ENCODE measurements at places on chromosomes 5 and 9. TPM values are rescaled to one million over a fixed set of nuclear protein-coding genes. Genes with fewer than 3 reads are reported as not detected.

Gene DTWD2
- total RNA-seq: 1.9 TPM

Gene IL33
- total RNA-seq: 185 TPM

Gene INSL6
- not detected for total RNA-seq

Gene SLC6A3
- not detected for total RNA-seq

Gene KCNV2
- total RNA-seq: not detected

Gene NUDT12
- 7.1 TPM for total RNA-seq

Gene ZDHHC11
- 0.54 TPM for total RNA-seq

Gene SLCO4C1
- total RNA-seq: under 0.01 TPM

Gene PCDHB6
- total RNA-seq: 0.49 TPM

Gene PROB1
- 1.5 TPM for total RNA-seq

Gene FAM221B
- not detected for total RNA-seq

Gene FOXE1
- not detected for total RNA-seq

Gene TCF7
- under 0.01 TPM for total RNA-seq

Gene GFPT2
- 57.0 TPM for total RNA-seq
